CD8-positive, alpha-beta memory T cell (primary cell): ENCODE measurements at places on chromosomes 3 and 15. TPM values are rescaled to one million over a fixed set of nuclear protein-coding genes. Genes with fewer than 3 reads are reported as not detected.

- H3K36me3 ChIP-seq, result no peaks in the 10 kb centered on the region
- no peak for DNase-seq
- no peaks in the 10 kb centered on the region for H3K4me1 ChIP-seq
- no peak overlapping the region for H3K27ac ChIP-seq
- no peak overlapping the region for H3K4me3 ChIP-seq
Observed at GRCh38 chr15:66049353-66049752, 180.1 kb downstream of the RAB11A start.

Gene DCBLD2
- 1.6 TPM for total RNA-seq

GRCh38 chr3:178439504-178439903, 96.7 kb upstream of the KCNMB2 start:
- H3K4me3 ChIP-seq, result no peak overlapping the region
- no peaks in the 10 kb centered on the region for H3K4me1 ChIP-seq
- no peaks in the 10 kb centered on the region for H3K36me3 ChIP-seq
- H3K27ac ChIP-seq, result no peak overlapping the region

Gene STAB1
- 9.7 TPM for total RNA-seq

GRCh38 chr3:178479446-178479845, 56.8 kb upstream of the KCNMB2 start:
- no peaks in the 10 kb centered on the region for H3K4me1 ChIP-seq
- no peaks in the 10 kb centered on the region for H3K27me3 ChIP-seq
- no peaks in the 10 kb centered on the region for H3K36me3 ChIP-seq
- H3K27ac ChIP-seq, result no peak overlapping the region

Gene TMF1
- 35.6 TPM for total RNA-seq

Gene LINGO1
- total RNA-seq, result not detected

GRCh38 chr3:58532794-58533220, 4.2 kb downstream of the ACOX2 start:
- no peak overlapping the region for H3K27ac ChIP-seq
- DNase-seq, result peak; percentile 61
- no peaks in the 10 kb centered on the region for H3K27me3 ChIP-seq
- H3K4me1 ChIP-seq, result peaks cover 7% of the 10 kb centered on the region
- H3K4me3 ChIP-seq, result no peak overlapping the region

DNA sequence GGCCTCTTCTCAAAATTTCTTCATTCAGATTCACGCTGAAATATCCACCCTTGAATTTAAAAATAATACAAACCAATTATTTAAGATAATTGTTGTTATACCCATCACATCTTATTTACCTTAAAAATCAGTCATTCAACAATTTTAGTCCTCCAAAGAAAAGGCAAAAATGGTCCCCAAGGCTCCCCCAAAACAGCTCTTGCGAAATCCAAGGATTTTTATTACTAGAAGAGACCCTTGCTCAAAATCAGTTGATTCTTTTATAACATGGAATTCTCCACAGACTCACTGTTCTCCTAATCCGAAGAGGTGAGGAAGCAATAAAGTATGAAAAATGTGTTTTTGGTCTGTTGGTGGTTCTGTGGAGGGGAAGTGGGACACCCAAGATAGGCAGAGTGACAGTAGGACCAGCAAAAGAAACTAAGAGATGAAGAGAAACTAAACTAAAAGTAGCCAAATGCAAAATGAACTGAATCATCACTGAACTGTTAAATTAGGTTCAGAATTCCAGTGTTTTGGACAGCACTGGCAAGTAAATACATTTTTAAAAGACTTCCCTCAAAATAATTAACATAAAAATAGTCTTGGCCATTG, 19.1 kb upstream of the PLCH1 start:
- no peak overlapping the region for H3K27ac ChIP-seq
- H3K4me1 ChIP-seq, result no peaks in the 10 kb centered on the region
- peaks cover 3% of the 10 kb centered on the region for H3K36me3 ChIP-seq
- DNase-seq, result no peak
- H3K4me3 ChIP-seq, result no peak overlapping the region

- H3K4me3 ChIP-seq, result no peak overlapping the region
- H3K36me3 ChIP-seq, result no peaks in the 10 kb centered on the region
- DNase-seq, result no peak
Observed at GRCh38 chr3:147099076-147099475, 307.3 kb downstream of the ZIC4 start.

Gene EPHA6
- total RNA-seq, result not detected

DNA sequence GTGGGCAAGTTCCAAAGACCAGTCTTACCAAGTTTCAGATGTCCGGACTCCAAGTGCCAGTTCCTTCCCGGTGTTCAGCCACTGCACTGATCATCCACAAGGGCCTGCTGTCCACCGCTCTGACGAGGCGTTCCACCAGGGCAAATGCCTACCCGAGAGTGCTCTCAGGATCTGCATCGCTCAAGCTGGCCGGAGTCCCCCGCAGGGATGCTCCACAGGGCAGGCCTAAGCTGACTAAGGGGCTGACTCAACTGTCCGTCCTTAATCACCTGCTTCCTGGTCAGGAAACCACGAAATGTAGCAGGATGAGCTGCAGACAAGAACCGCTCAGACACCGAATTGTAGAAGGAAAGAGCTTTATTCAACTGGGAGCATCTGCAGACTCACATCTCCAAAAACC, 341.6 kb downstream of the KCNH8 start:
- no peak overlapping the region for H3K4me3 ChIP-seq
- DNase-seq, result no peak
- H3K27me3 ChIP-seq, result no peaks in the 10 kb centered on the region
- no peaks in the 10 kb centered on the region for H3K4me1 ChIP-seq
- H3K27ac ChIP-seq, result no peak overlapping the region

Gene C3orf49
- total RNA-seq, result not detected

Gene LRRC3B
- total RNA-seq, result not detected

Gene FAM98B
- 60.9 TPM for total RNA-seq

Gene KIF15
- total RNA-seq, result 21.7 TPM

- H3K4me3 ChIP-seq, result no peak overlapping the region
- H3K4me1 ChIP-seq, result no peaks in the 10 kb centered on the region
- no peaks in the 10 kb centered on the region for H3K36me3 ChIP-seq
- peaks cover 5% of the 10 kb centered on the region for H3K27me3 ChIP-seq
- H3K27ac ChIP-seq, result no peak overlapping the region
Observed at GRCh38 chr15:66840615-66841390, 138.8 kb downstream of the SMAD6 start.

GRCh38 chr15:75045332-75046015, 22.1 kb downstream of the PPCDC start:
- no peaks in the 10 kb centered on the region for H3K36me3 ChIP-seq
- H3K4me1 ChIP-seq, result peaks cover 21% of the 10 kb centered on the region
- no peak overlapping the region for H3K27ac ChIP-seq

- H3K27ac ChIP-seq, result no peak overlapping the region
- H3K27me3 ChIP-seq, result no peaks in the 10 kb centered on the region
- H3K4me3 ChIP-seq, result no peak overlapping the region
Observed at GRCh38 chr3:189529468-189529867, 101.7 kb upstream of the TP63 start.

Gene C3orf22
- total RNA-seq, result not detected

Gene C3orf85
- total RNA-seq, result not detected

DNA sequence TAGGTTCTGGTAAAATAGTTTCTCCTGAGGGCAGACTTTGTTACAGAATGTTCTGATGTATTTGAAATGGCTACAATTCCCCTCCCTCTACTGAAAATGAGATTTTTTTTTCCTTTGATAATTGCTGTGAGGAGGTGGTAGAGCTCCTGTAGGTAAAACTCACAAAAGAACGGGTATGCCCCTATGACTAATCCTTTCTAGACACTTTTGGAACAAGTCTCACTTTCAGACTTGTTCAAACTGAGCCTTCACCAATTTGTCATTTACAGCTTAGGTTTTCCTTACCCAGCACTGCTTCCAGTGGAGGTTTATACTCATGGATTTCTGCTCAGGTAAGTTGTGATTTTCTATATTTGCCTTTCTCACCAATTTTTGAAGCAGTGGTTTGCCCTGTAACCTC, 115.6 kb downstream of the NLGN1 start:
- no peak overlapping the region for H3K4me3 ChIP-seq
- no peaks in the 10 kb centered on the region for H3K4me1 ChIP-seq
- no peak for DNase-seq

- no peak for DNase-seq
- no peaks in the 10 kb centered on the region for H3K36me3 ChIP-seq
- H3K4me1 ChIP-seq, result no peaks in the 10 kb centered on the region
- no peak overlapping the region for H3K4me3 ChIP-seq
- no peak overlapping the region for H3K27ac ChIP-seq
Observed at GRCh38 chr3:128932516-128933212, 53.2 kb downstream of the ACAD9 start.

- DNase-seq, result no peak
- no peaks in the 10 kb centered on the region for H3K27me3 ChIP-seq
- no peaks in the 10 kb centered on the region for H3K4me1 ChIP-seq
- no peak overlapping the region for H3K4me3 ChIP-seq
Observed at GRCh38 chr3:62574266-62574898, 201.0 kb upstream of the FEZF2 start.

Gene SLC12A1
- not detected for total RNA-seq

Gene TRH
- total RNA-seq, result not detected

Gene WDR49
- 0.74 TPM for total RNA-seq

DNA sequence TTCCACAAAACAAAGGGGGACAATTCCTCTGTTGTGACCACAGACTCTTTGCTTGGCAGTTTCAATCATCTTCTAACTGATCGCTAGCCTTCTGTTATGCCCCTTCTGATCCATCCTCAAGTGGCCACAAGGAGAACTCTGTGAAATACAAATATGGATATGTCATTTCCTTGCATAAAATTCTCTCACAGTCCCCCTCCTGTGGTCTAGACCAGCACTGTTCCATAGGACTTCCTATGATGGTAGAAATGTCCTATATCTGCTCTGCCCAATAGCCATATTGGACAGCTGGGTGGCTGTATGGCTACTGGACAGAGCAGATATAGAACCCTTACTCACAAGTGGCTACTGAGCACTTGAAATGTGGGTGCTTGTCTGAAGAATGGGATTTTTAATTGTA, 25.9 kb upstream of the SNRK start:
- no peaks in the 10 kb centered on the region for H3K27me3 ChIP-seq
- no peak for DNase-seq
- no peak overlapping the region for H3K27ac ChIP-seq
- H3K4me3 ChIP-seq, result no peak overlapping the region
- H3K36me3 ChIP-seq, result no peaks in the 10 kb centered on the region
- H3K4me1 ChIP-seq, result peaks cover 11% of the 10 kb centered on the region

GRCh38 chr3:13066834-13067233, 6.4 kb downstream of the IQSEC1 start:
- H3K4me3 ChIP-seq, result no peak overlapping the region
- H3K27ac ChIP-seq, result no peak overlapping the region
- H3K36me3 ChIP-seq, result no peaks in the 10 kb centered on the region
- H3K27me3 ChIP-seq, result no peaks in the 10 kb centered on the region
- peaks cover 26% of the 10 kb centered on the region for H3K4me1 ChIP-seq

DNA sequence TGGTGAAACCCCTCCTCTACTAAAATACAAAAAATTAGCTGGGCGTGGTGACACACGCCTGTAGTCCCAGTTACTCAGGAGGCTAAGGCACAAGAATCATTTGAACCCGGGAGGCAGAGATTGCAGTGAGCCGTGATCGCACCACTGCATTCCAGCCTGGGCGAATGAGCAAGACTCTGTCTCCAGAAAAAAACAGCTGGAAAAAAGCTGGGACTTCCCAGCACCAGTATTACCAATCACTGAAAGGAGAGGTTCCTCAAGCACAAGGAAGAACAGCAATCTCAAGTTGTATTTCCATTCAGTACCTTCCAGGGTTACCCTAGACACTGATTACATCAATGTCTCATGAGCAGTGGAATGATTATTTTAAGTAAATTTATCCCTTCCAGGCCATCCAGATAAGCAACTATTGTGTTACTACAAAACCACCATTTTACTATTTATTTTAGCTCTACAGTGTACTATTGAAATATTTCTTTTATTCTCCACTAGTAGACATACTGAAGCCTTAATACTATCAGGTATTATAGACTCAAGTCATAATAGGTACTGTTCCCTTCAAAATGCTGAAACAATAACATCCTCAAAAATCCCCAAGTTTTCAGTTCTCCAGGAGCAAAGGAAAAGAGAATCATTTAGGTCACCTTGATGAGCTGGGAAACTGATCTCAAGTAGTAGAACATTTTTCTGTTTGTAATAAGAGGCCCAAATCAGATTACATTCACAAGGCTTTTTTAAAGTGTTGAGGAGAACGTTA, 54.8 kb upstream of the VGLL4 start:
- no peak overlapping the region for H3K27ac ChIP-seq
- H3K4me3 ChIP-seq, result no peak overlapping the region
- H3K36me3 ChIP-seq, result no peaks in the 10 kb centered on the region

GRCh38 chr15:94312946-94313345, 81.6 kb downstream of the MCTP2 start:
- H3K4me3 ChIP-seq, result no peak overlapping the region
- H3K27ac ChIP-seq, result no peak overlapping the region
- H3K27me3 ChIP-seq, result no peaks in the 10 kb centered on the region
- DNase-seq, result no peak
- H3K36me3 ChIP-seq, result no peaks in the 10 kb centered on the region
- no peaks in the 10 kb centered on the region for H3K4me1 ChIP-seq

DNA sequence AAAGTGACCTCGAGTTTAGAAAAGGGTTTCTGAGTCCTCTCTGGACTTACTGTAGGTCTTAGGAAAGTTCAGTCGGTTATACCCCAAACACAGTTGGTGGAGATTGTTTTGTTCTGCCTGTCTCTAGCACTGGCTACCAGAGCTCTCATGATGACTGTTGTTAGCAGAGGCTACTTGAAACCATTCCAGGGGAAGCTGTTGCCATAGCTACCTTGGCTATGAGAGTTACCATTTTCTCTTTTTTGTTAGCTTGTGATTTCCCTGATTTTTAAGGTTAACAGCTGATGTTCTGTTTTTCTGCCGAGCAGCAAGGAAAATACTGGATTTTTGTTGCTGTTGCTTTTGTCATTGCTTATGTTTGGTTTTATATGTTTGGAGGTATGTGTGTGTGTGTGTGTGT, 26.7 kb downstream of the ABHD2 start:
- DNase-seq, result no peak
- peaks cover 7% of the 10 kb centered on the region for H3K4me1 ChIP-seq
- H3K27me3 ChIP-seq, result no peaks in the 10 kb centered on the region
- H3K27ac ChIP-seq, result no peak overlapping the region
- peaks cover 21% of the 10 kb centered on the region for H3K36me3 ChIP-seq

Gene FBN1
- total RNA-seq, result 0.13 TPM

- H3K4me1 ChIP-seq, result no peaks in the 10 kb centered on the region
- H3K36me3 ChIP-seq, result no peaks in the 10 kb centered on the region
- H3K27me3 ChIP-seq, result no peaks in the 10 kb centered on the region
- no peak overlapping the region for H3K27ac ChIP-seq
- H3K4me3 ChIP-seq, result no peak overlapping the region
- DNase-seq, result no peak
Observed at GRCh38 chr3:168820810-168821415, 725.2 kb upstream of the GOLIM4 start.

Gene ARPIN
- 0.02 TPM for total RNA-seq

Gene CEP152
- 20.7 TPM for total RNA-seq

- no peaks in the 10 kb centered on the region for H3K36me3 ChIP-seq
- no peak overlapping the region for H3K27ac ChIP-seq
- DNase-seq, result no peak
Observed at GRCh38 chr3:110384601-110385000, 687.0 kb upstream of the NECTIN3 start.

DNA sequence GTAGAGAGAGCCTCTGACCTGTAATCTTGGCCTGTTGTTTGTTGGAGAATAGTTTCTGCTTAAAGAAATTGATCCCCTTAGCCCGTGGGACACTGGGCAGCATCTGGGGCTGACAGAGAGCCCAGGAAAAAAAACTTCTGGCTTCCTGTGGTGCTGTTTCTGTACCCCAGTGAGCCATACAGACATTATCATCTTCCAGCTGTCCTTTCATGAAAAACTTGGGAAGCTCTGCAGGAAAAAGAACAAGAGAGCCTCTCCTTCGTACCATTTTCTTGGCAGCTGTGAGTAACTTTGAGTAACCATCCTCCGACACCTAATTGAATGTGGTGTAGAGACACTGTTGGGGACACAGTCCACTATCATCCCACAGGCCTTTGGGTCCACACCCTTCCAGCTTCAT, 333.0 kb downstream of the SHQ1 start:
- DNase-seq, result no peak
- H3K27me3 ChIP-seq, result no peaks in the 10 kb centered on the region
- H3K36me3 ChIP-seq, result no peaks in the 10 kb centered on the region
- no peak overlapping the region for H3K27ac ChIP-seq
- H3K4me1 ChIP-seq, result no peaks in the 10 kb centered on the region
